NCI-H510A (cell line): ENCODE measurements at places on chromosomes 5 and 9.

GRCh38 chr5:177457852-177458681, 11.5 kb downstream of the PRR7 start:
- no peak for DNase-seq

DNA sequence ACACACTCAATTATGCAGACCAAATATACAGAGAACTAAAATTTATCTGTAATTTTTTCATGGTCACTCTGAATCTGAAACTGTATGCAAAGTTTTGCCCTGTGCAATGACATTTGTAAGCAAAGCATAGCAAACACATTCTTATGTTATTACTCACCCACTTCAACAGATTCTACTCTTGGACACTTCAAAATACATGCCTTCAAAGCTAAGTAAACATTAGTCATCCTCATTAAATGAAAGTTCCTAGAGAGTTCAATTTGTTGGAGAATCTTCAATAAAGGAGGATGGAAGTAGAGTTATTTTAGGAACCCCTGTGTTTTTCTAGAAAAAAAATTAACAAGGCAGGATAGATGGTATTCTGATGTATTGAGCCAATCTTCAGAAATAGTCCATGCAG, 639.7 kb upstream of the C9orf72 start:
- DNase-seq, result peak; percentile 3

- DNase-seq, result no peak
Measured at GRCh38 chr9:84744195-84744594, 74.7 kb downstream of the NTRK2 start.

- DNase-seq, result no peak
Measured at GRCh38 chr5:5370059-5370774, 52.3 kb upstream of the ICE1 start.

- no peak for DNase-seq
Measured at GRCh38 chr5:123439709-123440108, 16.5 kb upstream of the CEP120 start.

GRCh38 chr9:133125941-133126696, 5.1 kb upstream of the RALGDS start:
- DNase-seq, result no peak

DNA sequence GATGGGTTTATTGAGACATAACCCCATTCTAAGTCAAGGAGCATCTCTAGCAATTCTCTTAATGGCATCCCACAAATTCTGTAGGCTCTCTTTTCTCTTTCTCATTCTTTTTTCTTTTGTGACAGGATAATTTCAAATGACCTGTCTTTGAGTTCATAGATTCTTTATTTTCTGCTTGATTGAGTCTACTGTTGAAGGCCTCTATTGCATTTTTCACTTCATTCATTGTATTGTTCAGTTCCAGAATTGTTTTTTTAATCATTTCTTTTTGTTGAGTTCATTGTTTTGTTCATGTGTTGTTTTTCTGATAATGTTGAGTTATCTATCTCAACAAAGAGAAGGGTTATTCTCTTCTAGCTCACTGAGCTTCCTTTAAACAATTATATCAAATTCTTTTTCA, 144.7 kb upstream of the IL12B start:
- no peak for DNase-seq

DNA sequence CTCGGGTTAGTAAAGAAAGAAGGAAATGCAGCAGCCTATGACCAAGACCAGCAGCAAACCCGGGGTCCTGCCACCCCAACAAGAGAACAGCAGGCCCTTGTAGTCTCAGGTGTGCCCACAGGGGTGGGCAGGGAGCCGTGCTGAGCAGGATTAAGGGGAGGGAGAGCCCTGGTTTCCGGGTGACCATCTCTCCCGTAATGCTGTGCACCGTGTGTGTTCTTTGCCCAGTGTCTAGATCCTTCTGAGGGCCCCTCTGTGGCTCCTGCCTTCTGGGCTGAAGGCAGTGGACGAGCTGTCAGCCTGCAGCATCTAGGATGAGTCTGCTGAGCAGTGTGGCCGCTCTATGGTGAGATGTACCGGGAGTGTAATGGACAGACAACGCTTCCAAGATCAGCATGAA, 12.7 kb upstream of the PLEKHG4B start:
- no peak for DNase-seq

GRCh38 chr5:77777281-77777892, 1.2 kb upstream of the TBCA start:
- no peak for DNase-seq

DNA sequence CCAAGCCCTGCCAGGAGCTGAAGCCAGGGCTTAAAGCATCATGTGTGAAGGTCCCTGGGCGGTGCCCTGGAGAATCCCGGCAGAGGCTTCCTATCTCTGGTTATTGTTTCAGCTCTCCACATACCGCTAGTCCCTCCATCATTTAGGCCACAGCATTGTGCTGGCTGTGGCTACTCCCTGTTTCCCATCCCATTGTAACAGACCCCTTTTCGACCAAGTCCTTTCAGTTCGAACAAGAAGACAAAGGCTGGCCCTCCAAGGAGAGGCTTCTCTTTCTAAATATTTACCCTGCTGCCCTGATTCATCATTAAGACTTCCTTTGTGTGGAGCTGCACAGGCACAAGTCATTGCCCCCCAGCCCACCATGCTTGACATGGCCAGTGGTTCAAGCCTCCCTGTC, 41.6 kb downstream of the NEUROG1 start:
- no peak for DNase-seq

- DNase-seq, result no peak
Measured at GRCh38 chr9:89658931-89659330, 54.1 kb downstream of the GADD45G start.

- DNase-seq, result no peak
Measured at GRCh38 chr5:55416306-55416705, 108.5 kb downstream of the MTREX start.

GRCh38 chr5:12183003-12183402, 278.8 kb upstream of the CTNND2 start:
- DNase-seq, result no peak

- DNase-seq, result no peak
Measured at GRCh38 chr9:68509689-68510088, 31.0 kb downstream of the TMEM252 start.

DNA sequence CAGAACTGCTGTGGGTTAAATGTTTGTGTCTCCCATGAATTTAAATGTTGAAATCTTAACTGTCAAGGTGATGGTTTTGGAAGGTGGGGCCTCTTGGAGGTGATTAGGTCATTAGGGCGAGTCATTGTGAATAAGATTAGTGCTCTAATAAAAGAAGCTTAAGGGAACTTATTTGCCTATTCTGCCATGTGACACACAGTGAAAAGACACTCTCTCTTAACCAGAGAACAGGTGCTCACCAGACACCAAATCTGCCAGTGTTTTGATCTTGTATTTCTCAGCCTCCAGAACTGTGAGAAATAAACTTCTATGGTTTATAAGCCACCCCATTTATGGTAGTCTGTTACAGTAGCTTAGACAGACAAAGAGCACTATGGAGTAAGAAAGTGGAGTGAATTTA, 117.9 kb upstream of the SV2C start:
- no peak for DNase-seq

- peak; percentile 28 for DNase-seq
Measured at GRCh38 chr5:100479079-100479688, 56.0 kb upstream of the FAM174A start.

DNA sequence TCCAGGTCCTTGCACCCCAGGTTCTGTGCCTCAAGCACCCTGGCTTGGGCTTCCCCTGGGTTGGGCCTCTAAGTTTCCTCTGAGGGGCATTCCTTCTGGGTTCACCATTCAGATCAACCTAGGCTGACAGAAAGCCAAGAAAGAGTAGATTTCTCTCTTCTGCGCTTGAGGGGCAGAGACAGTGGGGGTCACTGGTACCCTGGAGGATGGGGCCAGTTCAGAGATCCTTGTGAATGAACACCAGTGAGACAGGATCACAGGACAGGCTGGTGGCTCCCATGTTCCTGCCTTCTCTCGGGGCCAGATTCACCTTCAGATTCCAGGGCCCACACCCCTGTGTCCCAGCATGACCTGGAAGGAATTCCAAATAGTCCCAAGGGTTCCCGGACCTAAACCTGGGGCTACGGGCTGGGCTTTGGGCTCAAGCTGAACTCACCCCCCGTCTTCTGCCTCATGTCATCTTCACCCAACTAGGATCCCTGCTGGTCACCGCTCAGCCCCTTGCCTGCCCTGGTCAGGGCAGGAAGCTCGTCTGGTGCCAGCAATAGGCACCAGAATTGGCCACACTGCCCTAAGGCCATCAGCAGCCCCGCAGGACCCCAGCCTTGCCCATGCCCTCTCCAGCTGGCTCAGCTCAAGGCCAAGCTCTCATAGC, 91.8 kb upstream of the MVB12B start:
- DNase-seq, result no peak

DNA sequence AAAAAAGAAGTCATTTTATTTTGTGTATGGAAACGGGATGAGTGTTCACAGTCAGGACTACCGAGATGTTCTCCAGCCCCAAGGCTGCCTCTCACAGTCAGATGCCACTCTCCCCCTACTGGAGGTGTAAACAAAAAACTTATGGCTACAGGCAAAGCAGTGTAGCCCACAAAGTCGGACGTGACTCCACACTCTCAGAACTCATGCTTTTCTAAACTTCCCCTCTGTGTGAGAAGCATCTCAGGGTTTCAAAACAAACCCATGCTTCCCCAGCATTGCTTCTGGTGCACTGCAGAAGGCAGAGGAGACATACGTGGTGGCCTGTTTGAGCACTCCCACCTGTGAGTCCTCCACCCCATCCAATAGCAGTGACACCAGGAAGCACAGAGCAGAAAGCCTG, 580.3 kb downstream of the BNC2 start:
- DNase-seq, result no peak

DNA sequence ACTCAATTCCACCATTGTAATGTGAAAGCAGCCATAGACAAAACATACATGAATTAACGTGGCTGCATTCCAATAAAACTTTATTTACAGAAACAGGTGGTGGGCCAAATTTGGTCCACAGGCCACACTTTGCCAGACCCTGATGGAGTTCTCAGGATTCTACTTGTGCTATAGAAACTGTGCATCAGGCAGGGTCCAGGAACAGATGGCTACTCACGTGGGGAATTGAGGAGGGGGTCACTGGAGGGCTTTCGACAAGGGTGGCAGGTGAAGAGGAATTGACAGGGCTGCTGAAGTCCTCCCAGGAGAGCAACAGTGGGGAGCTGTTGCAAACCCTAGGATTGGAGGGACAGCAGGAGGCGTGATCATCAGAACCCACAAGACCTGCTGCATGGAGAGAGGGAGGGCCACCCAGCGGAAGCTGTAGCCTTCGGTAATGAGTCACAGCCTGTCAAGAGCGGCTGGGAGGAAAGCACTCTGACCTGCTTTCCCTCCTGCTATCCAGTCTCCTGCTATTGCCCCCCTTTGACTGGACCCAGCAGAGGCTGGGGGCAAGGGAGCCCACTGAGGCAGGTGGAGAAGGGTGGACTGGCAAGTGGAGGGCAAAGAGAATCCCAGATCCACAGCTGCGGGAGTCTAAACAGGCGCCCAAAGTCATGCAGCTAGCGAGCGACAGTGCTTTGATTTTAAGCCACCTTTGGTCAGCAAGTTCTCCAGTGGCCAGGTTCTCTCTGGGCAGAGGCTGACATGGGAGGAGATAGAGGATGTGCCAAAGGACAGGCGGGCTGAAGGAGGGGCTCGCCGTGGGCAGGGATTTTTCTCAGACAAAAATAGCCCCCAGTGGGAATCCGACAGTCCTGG, 138.3 kb upstream of the SMIM23 start:
- no peak for DNase-seq

DNA sequence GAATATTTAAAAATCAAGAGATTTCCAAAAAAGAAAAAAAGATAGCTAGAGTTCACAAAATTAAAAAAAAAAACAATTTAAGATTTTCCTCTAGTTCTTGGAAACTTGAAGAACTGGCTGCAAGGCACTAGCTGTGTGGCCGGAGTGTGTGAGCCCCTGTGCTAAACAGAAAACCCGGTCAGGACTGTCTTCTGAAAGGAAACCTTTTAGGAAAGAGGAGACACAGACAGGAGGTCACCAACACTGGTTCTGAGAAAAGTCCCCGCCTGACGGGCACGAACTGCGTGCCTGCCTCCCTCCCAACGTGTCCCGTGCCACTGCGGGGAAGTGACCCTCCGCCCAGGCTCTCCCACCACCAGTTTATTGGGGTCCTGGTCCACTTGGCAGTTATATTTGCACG, 15.2 kb downstream of the TTF1 start:
- no peak for DNase-seq

GRCh38 chr9:83933790-83934189, 12.6 kb upstream of the KIF27 start:
- no peak for DNase-seq

DNA sequence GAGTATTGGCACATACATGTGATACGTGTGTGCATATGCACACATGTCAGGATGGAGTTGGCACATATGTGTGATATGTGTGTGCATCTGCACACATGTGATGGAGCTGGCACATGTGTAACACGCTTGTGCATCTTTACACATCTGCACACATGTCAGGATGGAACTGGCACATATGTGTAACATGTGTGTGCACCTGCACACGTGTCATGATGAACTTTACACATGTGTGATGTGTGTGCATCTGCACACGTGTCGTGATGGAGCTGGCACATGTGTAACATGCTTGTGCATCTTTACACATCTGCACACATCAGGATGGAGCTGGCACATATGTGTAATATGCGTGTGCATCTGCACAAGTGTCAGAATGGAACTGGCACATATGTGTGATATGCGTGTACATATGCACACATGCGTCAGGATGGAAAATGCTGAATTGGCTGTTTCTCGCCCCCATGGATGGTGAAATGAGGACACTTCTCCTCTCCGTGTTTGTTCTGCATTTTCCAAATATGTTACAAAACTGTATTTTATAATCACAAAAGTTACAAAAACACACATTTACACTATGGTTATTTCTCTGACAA, 16.3 kb upstream of the SLC6A19 start:
- no peak for DNase-seq

DNA sequence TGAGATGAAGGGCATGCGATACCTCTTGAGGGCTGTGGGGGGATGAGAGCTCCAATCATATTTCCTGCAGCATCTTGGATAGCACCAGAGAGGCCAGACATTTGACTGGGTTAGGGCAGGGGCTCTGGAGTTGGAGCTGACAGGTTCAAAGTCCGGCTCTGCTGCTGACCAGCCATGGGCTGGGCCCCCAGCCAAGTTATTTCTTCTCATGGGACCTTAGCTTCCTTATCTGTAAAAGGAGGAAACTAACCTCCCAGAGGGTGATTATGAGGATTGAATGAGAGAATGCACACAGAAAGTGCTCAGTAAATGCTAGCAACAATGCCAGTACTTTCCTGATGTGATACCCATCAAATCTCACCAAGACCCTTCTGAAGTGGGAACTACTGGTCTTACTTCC, 65.2 kb upstream of the SLC25A51 start:
- DNase-seq, result no peak

DNA sequence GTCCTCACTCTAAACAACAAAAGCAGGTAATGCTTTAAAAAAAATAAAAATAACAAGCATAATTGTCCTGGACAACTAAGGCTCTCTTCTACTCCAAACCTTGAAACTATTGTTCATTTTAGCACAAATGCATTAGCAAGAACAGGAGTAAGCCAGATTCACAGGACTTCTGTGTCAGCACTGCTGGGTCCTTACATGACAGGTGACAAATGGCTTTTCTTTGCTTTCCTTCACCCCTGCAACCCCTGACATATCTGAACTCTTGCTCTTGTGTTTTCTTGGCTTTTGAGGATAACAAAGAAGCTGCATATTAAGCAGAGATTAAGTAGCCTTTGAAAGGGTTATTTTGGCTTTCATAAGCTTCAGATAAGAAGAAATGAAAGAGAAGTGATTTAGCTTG, 71.1 kb downstream of the ZNF474 start:
- no peak for DNase-seq
